ENCODE measurements at places on chromosomes 13 and 19.

GRCh38 chr13:73075954-73076353, 17.1 kb downstream of the KLF5 start:
- DNase-seq = no peak

GRCh38 chr19:1019980-1020867, 699 bp downstream of the TMEM259 start:
- no peak for DNase-seq

- DNase-seq = no peak
Measured at GRCh38 chr13:42548731-42549551, 25.0 kb upstream of the TNFSF11 start.

- DNase-seq = no peak
Measured at GRCh38 chr19:4508698-4509097, 9.6 kb downstream of the PLIN4 start.

DNA sequence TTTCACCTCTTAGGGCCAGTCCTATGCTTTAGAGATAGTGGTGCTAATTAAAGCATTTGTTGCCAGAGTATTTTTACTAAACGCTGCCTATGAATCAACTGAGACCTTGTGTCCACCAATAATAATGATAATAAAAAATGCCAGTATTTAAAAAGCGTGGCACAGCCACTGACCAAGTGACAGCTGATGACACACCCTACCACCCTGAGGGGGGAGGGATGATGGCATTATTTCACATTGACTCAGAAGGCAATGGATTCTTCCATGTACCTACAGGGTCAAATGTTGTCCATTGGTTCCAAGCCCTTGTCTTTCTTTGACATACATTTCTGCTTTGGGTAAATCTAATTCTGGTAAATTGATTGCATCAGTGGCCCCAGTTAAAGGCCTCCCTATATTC, 384.4 kb downstream of the DLEU7 start:
- DNase-seq = no peak

GRCh38 chr13:29484796-29485195, 110.7 kb downstream of the SLC7A1 start:
- no peak for DNase-seq

- DNase-seq = no peak
Measured at GRCh38 chr19:3423183-3423829, 56.9 kb downstream of the NFIC start.

DNA sequence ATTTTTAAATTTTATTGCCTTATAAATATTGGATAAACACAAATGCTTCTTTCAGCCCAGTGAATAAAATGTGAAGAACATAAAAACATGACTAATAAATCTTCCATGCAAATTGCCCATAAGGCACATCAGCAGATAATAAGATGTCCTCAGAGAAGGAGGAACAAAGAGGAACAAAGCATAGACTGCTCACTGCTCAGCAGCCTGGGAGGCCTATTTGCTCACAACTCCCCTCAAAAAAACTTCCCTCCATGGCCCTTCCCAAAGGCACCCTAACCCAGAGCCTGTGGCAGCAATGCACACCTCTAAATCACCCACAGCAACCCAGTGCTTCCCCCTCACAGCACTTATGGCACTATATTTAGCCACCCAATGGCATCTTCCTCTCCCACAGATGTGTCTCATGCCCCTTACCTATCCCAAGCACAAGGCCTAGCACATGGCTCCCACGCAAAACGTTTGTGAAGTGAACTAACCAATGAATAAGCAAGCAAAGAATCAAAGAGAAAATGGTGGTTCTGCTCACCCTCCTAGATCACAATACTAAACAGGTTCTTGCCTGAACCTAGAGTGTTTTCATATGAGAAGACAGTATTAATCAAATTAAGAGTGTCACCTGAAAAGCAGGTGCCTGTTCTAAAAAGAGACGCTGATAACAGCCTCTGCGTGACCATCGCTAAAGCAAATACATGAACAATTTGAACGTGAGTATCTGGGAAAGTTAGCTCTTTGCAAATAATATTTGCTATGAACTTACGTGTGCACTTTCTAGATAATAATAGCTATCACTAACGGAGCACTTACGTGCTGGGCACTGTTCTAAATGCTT, 96.9 kb downstream of the TBC1D4 start:
- DNase-seq = no peak

- DNase-seq = no peak
Measured at GRCh38 chr13:28820099-28821051, at the start of gene MTUS2. MTUS2 (plus strand) TSS chr13:28820339.

- DNase-seq = no peak
Measured at GRCh38 chr13:110964229-110965037, 49.6 kb upstream of the ANKRD10 start.

GRCh38 chr13:44605275-44605674, 29.1 kb upstream of the TSC22D1 start:
- no peak for DNase-seq

DNA sequence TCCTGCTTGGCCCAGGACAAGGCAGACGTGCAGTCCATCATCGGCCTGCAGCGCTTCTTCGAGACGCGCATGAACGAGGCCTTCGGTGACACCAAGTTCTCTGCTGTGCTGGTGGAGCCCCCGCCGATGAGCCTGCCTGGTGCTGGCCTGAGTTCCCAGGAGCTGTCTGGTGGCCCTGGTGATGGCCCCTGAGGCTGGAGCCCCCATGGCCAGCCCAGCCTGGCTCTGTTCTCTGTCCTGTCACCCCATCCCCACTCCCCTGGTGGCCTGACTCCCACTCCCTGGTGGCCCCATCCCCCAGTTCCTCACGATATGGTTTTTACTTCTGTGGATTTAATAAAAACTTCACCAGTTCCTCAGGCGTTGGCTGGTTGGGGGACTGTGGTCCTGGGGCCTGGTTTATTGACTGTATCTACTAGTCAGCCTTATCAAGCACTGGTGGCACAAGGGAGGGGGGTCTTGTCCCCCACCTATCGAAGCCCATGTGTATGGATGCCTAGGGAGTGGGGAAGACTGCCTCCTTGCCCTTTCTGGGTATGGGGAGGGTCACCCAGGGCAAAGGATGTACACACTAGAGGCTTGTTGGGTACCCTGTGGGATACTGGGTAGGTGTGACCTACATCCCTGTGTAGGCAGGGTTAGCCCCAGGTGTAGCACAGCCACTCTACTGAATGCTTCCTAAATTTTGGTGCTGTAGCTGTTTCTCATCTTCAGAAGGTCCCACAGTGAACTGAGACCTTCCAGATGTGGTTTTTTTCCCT, 4.4 kb downstream of the CHMP2A start:
- no peak for DNase-seq

- DNase-seq = no peak
Measured at GRCh38 chr19:30073152-30074000, 131.3 kb downstream of the URI1 start.

GRCh38 chr19:46803555-46803954, 15.2 kb upstream of the SLC1A5 start:
- no peak for DNase-seq

- no peak for DNase-seq
Measured at GRCh38 chr19:33293255-33294057, 8.9 kb downstream of the CEBPA start.

DNA sequence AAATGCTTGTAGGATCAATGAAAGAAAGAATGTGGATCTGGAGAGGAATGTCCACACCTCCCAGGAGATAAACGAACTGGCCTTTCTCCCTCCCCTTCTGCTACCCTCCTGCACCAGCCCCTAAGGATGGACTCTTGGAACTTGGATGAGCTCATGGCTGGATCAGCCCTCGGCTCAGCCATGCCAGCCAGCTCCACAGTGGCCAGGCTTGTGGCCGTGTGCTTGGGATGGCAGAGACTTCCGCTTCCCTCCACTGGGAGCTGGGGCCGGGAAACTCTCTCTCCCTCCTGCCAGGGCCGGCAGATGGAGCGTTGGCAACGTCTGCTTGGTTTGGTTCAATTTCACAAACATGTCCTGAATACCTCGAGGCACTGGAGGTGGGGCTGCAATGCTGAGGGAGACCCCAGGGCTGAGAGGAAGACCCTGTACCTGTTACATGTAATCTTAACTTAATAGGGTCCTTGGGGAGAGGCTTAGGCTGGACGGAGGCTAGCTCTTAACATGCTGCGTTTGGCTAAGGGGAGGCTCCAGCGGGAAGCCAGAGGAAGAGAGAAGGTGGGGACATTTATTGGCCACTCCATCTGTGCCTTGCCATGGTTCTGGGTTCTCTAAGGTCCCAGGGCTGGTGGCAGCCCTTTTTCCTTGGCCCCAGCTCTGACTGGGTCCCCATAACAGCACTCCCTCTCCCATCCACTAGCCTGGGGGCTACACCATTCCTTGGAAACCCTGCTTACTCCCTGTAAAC, 152.5 kb downstream of the IER2 start:
- no peak for DNase-seq

DNA sequence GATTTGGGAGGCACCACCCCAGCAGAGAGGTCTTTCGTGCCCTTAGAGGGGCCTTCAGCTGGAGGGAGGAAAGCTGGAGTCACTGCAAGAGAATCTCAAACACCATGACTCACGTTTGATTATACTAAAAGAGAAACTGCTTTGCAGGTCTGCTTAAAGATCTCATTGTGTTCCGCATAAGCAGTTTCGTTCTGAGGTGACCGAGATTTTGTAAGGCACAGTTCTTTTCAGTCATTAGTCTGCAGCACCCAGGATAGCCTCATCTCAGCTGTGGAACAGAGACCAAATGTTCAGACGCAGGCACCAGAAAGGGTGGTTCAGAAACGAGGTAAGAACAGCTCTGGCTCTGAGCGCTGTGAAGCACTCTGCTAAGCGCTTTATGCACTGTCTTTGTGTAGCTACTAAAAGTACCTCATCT, 71.2 kb upstream of the GTF3A start:
- DNase-seq = no peak

DNA sequence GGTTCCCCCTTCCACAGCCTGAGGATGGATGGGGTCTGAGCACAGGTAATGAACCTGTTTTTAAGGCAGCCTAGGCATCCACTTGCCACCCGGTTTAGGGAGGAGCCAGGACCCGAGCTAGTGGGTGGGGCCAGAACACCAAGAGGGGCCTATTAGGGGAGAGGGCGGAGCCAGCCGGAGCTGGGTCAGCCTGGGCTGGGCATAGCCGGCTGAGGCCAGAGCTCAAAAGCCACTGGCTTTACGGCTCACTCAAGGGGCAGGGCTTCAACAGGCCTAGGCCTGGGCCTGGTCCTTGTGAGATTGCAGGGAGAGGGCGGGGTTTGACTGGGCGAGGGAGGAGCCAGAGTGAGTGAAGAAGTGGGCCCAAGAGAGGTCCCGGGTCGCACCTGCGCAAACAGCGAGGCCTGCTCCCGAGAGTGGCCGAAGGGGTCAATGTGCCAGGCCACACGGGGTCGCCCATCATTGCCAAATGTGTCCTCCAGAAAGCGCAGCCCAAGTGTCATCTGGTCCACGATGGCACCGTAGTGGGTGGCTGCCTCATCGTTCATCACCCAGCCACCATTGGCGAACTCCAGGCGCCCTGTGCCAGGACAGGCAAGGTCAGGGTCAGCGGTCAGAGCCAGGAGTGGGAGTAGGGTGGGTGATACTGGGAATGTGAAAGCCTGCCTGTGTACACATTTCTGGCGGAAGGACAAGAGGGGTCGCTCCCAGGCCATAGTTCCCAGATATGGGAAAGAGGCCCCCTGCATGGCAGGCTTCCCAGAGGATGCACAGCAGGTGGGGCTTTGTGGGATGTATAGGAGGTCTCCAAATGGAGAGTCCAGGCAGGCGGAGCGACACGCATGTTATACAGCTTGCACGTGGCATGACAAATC, 1.9 kb downstream of the MAN2B1 start:
- DNase-seq = no peak
